ENCODE measurements at places on chromosomes 5 and 9. TPM values are rescaled to one million over a fixed set of nuclear protein-coding genes. Genes with fewer than 3 reads are reported as not detected.

EGR1 gene
- total RNA-seq: 66.9 TPM

NACC2 gene
- 19.4 TPM for total RNA-seq

LPAR1 gene
- total RNA-seq: 116 TPM

ZNF354B gene
- 5.0 TPM for total RNA-seq

NRARP gene
- total RNA-seq: 1.8 TPM

MAST4 gene
- 9.2 TPM for total RNA-seq

All from epithelial cell of alveolus of lung (primary cell).